ENCODE measurements at places on chromosomes 3 and 15.

DNA sequence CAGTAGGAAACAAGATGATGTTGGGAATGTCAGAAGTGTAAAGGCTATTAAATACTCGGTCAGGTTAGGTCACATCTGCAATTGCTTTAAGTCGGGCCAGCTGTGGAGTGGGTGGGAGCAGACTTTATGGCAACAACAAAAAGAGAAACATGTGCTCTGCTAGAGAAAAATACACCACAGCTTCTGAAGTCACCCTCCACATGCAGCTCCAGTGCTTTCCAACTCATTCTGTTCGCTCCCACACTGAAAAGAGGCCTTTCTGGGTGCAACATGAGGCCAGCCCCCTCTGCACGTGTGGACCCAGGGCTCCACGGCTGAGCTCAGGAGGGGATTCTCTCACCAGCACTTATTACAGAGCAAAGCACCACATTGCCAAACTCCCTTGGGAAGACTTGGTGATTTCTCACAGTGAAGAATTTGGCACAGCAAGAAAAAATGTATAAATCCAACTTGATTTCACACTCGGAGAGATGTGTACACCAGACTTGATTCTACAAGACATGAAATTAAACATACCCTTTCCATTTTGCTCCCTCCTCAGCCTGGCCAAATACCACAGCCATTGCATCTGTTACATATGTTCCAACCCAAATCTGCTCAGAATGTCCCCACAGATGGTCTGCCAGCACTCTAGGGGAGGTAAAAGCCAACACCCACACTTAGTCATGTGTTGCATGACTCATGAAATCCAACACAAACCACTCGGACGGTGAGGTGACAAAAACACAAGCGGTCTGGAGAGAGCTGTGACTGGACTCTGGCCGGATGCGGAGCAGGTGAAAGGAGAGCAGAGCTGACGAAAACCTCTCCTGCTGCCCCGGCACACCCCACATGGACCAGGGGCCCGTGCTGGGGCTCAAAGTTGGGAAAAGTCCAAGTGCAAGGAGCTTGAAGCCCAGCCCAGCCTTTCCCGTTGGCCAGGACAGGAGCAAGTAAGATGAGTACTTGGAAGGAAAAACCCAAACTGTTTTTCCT, 74.6 kb downstream of the ITGB5 start:
- DNase-seq: no peak

DNA sequence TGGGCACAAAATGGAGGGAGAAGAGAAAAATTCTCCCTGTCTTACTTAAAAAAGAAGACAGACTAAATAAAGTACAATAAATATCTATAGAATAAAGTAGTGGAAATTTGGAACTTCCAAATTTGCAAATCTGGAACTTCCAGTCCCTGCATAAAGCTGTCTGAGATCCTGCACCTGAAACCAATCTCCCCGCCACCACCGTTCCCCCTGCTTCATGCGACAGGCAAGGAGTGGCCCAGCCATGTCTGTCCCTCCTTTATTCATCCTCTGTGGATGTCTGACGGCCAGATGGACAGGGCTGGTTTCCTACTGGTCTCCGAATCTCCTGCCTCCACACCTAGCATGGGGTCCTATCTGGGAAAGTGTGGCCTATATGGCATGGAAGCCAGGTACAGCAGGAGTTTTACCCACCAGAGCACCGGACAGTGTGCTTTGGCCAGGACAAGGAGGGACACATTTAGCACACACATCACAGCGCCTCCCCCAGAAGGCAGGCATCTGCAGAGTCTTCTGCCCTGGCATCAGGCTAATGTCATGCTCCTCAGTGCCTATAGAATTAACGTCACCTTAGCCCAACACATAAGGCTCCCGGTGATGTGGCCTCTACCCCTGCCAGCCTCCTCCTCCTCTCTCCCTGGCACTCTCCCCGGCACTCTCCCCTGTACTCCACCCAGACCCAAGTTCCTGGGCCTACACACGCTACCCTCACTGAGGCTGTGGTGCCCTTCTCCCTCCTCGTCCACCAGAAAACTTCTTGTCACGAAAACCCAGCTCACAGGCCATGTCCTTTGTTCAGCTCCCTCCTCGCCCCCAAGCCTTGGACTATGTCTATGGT, 170.8 kb downstream of the XXYLT1 start:
- no peak for DNase-seq

- no peak for DNase-seq
Observed at GRCh38 chr3:30504939-30505338, 101.5 kb upstream of the TGFBR2 start.

- DNase-seq: no peak
Observed at GRCh38 chr3:15665510-15666150, 64.1 kb downstream of the BTD start.

DNA sequence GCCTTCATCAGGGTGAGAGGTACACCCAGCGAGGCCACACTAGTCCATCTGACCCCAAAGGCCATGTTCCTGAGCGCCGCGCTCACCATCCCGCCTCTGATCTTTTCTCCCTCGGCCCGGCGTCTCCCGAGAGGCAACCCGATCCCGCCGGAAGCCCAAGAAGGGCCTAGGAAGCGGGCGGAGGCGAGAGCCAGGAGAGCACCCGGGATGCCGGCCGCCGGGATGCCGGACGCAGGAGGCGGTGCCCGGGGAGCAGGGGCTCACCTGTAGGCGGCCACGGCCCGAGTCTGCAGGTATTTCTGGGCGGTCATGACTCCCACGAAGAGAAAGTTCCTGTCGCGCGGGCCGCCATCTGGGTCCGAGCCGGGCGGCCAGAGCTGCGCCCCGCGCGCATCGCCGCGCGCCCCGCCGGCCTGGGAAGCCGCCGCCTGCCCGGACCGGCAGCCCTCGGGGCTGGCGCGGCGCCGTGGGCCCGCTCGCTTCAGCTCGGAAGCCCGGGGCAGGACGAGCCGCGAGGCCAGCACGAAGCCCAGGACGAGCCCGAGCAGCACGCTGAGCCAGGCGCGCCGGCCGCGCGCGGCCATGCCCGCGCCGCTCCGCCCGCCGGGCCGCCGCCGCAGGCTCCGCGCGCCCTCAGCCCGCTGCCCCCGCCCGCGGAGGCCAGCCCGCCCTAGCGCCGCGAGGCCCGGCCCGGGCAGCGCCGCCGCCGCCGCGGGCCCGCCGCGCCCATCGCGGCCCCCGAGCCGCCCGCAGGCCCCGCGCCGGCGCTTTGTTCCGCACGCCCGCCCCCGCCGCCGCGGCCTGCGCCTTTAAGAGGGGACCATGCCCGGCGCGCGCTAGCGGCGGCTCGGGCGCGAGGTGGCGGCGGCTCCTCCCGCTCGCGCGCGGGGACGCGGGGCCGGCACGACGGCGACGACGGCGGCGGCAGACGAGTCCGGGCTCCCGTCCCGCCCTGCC, 697 bp downstream of the CHSY1 start:
- DNase-seq: peak; percentile 27

- DNase-seq: peak; percentile 60
Observed at GRCh38 chr15:50685976-50686468, 575 bp downstream of the TRPM7 start.

- no peak for DNase-seq
Observed at GRCh38 chr3:114624571-114625181, 330.8 kb downstream of the TIGIT start.
